ENCODE measurements at places on chromosomes 3 and 15.

GRCh38 chr15:101189409-101190091 lies 62.3 kb downstream of the CHSY1 start:
- no peak for DNase-seq

GRCh38 chr15:39588531-39589192 lies 7.8 kb downstream of the THBS1 start:
- no peak for DNase-seq

DNA sequence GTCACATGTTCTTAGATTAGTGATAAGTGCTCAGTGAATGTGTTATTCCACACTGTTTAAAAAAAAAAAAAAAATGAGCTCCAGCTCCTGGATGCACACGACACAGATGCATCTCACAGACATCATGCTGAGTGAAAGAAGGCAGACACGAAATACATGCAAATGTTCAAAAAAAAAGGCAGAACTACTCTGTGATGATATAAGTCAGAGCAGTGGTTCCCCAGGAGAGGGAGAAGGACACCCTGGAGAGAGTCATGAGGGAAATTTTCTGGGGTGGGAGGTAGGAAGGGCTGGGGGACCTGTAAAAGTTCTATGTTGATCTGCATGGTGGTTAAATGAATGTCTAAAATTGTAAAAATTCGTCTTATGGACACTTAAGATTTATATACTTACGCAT lies 4.3 kb downstream of the CSRNP1 start:
- no peak for DNase-seq

- no peak for DNase-seq
Observed at GRCh38 chr3:195853036-195853435, 41.3 kb upstream of the MUC4 start.

DNA sequence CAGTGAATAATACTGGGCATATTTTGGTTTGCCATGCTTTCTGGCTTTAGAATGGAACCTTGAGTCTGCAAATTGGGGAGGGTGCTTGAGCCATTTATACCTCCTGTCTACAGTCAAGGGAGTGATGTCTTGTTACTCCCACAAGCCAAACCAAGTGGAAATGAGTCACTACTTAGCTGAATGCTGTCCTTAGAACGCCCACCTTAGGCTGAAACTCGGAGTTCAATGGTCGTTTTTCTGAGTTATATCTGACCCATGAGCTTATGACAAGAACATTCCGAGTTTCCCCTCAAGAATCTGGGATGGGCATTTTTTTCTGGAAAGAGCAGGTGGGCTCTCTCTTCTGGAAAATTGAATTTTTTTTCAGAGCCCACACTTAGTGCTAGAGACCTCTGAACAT lies 17.4 kb upstream of the CLDN18 start:
- DNase-seq, result no peak

DNA sequence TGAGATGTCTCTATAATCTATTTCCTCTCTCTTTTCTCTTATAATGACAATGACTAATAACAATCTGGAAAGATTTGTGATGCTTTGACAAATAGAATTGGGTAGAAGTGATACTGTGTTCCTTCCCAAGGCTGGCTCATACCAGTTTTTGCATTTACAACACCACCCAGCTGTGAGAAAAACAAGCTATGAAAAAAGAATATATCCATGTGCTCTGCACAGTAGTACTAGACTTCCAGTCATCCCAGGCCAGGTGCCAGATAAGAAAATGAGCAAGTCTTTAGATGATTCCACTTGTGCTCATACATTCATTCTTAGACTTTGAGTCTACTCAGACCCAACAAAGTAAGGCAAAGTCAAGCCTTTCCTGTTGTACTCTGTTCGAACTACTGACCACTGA lies 350.2 kb upstream of the POU1F1 start:
- no peak for DNase-seq

- DNase-seq, result no peak
Observed at GRCh38 chr15:60407415-60407805, 9.6 kb upstream of the ANXA2 start.

All from AML-193 (cell line).